ENCODE measurements at places on chromosomes 3 and 15.

DNA sequence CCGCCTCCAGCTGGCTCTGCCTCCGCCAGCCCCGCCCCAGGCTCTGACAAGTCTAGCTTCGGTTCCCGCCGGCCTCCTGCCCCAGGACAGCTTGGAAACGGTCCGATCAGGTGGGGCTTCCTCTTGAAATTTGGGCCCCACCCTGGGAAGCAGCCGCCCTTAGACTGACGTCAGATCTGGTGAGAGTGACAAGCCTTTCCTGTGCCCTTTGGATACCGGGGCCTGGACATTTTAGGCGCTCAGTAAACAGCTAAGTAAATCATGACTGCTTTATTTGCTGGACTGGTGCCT lies 378 bp upstream of the HYAL3 start:
- no peak for DNase-seq

- DNase-seq = no peak
These were observed 268.8 kb downstream of the CNTN3 start for GRCh38 chr3:74345701-74346100.

- DNase-seq = no peak
These were observed 11.2 kb upstream of the GTF2A2 start for GRCh38 chr15:59668556-59668955.

DNA sequence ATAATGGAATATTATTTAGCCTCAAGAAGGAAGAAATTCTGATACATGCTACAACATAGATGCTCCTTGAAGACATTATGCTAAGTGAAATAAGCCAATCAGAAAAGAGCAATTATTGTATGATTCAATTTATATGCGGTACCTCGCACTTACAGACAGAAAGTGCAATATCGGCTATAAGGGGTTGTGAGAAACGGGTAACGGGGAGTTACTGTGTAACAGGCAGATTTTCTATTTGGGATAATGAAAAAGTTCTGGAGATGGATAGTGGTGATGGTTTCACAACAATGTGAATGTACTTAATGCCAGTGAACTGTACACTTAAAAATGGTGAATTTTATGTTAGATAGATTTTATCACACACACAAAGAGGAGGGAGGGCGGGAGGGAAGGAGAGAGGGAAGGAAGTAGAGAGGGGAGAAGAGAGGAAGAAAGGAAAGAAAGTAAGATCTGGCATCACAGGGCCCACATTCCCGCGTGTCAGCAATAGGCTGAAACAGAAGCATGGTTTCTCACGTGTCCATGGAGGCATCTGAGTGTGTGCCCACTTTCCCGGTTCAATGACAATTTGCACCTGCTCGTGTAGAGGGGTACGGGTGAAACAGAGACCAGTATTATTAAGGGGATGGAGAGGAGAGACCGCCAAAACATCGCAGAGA lies 700 bp upstream of the BLM start:
- DNase-seq = no peak

DNA sequence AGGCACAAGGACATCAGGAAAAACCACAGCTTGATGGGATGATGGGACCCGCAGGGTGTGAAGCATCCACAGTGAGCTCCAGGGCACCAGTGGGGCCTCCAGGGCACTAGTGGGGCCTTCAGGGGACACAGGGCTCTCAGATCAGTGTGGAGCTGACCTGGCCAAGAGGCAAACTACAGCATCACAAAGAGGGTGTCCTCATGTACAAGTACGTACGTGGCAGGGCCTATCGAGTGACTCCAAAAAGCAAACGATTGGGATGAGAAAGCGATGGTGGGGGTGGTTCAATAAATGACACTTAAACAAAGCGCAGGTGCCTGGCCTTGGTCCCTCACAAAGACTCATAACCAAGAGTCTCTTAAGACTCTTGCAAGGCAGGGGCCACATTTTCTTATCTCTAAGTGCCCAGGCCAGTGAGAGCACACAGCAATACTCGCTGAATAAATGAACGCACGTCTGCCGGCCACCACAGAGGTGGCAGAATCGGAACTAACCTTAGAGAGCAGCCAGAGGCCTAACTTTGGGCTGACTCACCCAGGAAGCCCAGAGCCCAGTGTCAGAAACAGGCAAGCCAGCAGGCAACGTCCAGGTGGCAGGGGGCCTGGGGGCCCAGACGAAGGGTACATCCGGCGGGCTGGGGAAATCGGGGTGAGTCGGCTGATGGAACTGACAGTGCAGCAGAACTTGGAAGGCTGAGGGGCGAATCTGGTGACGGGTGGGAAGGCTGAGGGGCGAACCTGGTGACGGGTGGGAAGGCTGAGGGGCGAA lies 8.7 kb downstream of the PCSK6 start:
- DNase-seq = no peak

DNA sequence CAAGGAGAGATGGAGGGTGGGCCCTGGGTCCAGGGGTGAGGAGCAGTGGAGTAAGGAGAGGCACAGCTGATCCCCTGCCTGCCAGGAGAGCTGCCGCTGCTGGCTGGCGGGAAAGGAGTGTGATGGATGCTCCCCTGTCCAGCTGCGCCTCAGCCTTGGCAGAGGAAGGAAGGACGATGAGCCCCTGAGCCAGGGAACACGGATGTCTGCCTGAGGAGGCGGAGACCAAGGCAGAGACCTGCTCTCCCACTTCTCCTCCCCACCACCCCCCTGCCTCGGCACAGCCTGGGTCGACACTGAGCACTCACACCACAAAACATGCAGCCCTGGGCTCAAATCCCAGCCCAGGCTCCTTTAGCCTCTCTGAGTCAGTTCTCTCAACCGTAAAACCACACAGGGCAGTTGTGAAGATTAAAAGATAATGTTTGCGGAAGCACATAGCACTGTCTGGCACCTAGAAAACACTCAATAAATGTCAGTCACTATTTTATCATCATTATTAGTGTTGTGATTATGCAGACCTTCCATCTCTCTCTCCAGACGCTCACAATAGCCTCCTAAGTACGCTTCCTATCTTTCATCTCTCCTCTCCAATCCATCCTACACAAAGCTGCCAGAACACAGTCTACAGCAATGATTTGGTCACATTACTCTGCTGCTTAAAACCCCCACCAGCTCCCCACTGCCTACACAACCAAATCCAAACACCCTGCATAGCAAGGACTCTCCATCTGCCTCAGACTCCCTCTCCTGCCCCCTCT lies 52.2 kb downstream of the SEMA5B start:
- DNase-seq = peak; percentile 32

DNA sequence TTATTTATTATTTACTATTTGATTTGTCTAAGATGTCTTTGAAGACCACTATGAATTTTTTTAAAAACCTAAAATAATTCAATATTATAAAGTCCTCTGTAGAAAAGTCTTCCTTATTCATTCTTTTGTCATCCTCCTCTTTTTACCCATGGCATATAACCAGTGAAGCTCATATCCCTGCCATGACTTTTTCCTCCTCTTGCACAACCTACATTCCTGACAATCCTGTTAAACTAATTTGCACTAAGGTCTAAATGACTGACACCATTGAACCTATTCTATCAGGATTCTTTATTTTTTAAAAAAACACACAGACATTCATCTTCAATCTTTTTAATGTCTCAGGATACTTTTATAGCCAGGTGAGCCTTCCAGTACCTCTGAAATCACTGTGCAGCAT lies 159.9 kb upstream of the SLC2A2 start:
- DNase-seq = no peak

- DNase-seq = no peak
These were observed 27.7 kb downstream of the CCDC13 start for GRCh38 chr3:42745291-42745745.

- DNase-seq = no peak
These were observed 70.2 kb downstream of the FMN1 start for GRCh38 chr15:33124279-33124678.

GRCh38 chr3:127698286-127698685 lies 25.5 kb downstream of the ABTB1 start:
- DNase-seq = no peak

- no peak for DNase-seq
These were observed 61.0 kb upstream of the BBX start for GRCh38 chr3:107461721-107462120.

GRCh38 chr3:37546876-37547275 lies 314.8 kb upstream of the CTDSPL start:
- no peak for DNase-seq

DNA sequence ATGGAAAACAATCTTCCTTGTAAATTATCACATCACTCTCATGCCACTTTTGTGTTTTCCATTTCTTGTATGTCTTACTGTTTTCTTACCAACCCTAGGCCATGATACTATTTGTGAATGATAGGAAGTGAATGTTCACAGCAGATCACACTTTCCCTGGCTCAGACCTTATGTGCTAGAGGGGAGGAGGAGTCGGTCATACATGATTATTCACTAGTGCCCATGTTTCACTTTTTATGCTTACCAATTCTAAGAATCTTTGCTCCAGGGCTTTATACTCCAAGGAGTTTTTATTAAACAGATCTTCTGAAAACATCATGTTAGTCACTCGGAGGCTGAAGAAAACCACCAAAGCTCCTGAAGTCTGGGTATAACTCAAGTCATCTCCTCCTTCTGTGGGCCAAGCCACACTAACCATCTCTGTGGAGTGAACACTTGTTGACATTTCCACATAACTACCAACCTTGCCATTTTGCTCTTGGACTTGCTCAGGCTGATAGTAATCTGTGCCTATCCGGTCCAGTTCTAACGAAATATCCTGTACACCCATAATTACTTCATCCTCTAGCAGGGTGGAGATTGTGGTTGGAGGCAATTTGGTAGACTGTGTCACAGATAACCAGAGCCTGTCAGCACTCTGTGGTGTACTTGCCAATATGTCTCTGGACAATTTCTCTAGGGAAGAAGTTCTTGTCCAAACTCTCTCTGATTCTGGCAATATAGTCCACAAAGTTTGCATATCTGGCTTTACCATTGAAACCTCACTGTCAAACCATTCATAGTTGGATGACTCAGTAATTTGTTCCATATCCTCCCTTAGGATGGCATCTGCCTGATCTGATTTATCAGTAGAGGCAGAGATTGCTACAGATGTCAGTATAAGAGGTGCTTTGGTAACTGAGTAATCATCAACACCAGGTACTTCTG lies 76.8 kb downstream of the IMPG2 start:
- DNase-seq = no peak

DNA sequence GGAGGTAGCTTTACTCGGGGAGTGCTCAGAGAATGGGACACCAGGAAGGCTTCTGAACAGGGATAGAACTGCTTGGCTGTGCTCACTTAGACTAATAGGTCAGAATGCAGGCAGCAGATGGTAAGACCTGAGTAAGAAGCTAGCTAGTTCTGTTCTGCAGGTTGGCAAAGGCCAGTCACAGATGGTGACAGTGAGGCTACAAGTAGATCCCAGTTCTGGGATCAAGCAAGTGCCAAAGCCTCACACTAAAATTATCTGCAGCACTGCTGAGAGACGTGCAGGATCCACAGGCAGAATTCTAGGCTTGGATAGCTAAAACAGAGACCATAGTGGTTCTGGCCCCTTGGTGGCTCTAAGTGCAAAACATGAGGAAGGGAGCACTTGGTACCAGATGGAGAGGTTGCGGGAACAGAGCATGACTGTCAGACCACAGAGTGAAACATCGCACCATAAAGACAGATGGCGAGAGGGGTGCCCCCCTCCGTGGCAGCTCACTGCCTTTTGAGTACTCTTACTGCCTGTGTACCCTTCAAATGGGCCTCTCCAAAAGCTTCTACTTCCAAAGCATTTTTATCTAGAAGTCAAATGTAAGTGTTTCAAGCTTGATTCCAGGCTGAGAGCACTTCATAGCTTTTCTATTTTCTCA lies 3.6 kb upstream of the GLCE start:
- DNase-seq = no peak

DNA sequence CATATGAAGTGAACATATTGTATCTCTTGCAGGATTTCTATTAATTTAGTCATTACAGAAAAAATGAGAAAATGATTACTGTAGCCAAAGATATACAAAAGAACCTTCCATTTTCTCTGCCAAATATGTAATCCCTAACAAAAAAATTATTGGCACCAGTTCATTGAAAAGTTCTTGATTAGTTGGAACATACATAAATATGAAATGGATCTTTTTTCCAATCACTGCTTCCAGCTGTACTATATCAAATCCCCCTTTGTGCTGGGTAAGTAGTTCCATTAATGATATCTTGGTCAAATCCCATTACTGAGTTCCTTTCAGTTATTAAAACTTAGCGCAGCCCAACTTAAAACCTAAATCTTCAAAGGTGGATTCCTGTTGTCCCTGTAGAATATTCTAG lies 263.8 kb downstream of the SLC9A9 start:
- DNase-seq = no peak

DNA sequence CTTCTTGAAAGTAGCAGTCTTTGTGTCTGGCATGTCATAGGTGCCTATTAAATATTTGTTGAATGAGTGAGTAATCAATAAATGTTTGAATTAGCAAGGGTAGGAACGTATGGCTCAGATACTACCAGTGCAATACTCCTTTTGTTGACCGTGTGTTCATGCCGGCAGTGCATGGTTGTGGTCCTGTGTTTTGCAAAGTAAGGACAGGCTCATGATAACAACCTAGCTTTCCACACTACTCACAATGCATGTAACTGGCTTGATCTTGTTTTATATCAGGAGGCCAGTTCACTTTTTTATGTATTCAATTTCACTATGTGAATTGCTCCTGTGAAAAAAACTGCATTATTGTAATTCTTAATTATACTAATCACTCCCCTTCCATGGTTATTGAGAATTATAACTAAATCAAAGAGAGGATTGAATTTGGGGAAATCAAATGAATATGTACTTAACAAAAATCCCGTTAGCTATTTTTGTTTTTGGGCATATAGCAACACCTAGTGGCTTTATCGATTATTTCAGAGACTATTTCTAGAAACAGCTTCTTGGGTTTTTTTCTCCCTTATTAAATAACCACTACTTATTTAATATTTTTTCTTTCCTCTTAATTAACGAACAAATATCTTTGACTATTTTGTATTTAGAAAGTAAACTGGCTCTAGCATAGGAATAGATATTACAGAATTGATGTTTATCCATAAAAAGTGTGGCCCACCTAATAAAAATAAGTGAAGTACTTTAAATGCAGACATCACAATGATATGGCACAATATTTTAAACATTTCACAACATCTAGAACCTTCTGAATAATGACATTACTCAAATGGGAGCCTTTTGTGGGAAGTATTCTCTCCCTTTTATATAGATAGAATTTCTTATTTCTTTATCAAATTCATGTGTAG lies 218.5 kb downstream of the BBX start:
- DNase-seq = no peak

DNA sequence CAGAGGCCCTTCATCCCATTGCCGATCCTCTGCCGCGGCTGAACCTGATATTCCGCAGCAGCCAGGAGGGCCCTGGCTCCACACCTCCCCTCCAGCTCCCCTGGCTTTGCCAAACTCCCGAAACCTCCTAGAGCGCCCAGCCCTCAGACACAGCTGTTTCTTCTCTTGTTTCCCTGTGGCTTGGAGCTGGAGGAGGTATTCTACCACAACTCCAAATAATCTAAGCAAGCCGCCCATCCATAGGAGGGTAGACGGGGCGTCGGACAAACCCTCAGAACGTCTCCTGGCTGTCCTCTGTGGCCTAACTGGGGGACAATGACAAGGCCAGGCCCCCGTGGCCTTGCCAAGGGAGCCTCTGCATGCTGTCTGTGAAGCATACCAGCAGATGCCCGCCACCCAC lies 10.4 kb downstream of the PLA2G4D start:
- DNase-seq = no peak

Data from non-pigmented ciliary epithelial cell (primary cell).